ENCODE measurements at places on chromosomes 16 and 17.

DNA sequence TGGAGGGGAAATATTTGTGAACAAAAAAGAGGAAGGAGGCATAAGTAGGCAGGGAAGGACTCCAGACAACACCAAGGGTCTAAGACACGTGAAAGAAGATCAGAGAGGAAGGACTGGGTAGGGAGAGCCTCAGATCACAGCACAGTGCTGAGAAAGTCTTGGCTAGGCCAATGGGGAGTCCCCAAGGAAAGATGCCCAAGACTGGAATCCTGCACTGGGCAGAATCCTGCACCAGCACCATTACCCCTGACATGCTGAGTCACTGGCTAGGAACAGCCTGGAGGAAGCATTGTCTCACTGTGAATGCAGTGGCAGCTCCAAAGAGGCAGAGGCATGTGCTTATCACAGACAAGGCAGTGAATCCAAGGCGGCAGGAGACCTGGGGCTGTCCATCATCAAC, 19.2 kb downstream of the CLEC19A start:
- no peak for DNase-seq

- no peak for DNase-seq
Measured at GRCh38 chr16:35296962-35297653, 1837.7 kb downstream of the TP53TG3F start.

- no peak for DNase-seq
Measured at GRCh38 chr16:50615891-50616290, 65.2 kb downstream of the SNX20 start.

DNA sequence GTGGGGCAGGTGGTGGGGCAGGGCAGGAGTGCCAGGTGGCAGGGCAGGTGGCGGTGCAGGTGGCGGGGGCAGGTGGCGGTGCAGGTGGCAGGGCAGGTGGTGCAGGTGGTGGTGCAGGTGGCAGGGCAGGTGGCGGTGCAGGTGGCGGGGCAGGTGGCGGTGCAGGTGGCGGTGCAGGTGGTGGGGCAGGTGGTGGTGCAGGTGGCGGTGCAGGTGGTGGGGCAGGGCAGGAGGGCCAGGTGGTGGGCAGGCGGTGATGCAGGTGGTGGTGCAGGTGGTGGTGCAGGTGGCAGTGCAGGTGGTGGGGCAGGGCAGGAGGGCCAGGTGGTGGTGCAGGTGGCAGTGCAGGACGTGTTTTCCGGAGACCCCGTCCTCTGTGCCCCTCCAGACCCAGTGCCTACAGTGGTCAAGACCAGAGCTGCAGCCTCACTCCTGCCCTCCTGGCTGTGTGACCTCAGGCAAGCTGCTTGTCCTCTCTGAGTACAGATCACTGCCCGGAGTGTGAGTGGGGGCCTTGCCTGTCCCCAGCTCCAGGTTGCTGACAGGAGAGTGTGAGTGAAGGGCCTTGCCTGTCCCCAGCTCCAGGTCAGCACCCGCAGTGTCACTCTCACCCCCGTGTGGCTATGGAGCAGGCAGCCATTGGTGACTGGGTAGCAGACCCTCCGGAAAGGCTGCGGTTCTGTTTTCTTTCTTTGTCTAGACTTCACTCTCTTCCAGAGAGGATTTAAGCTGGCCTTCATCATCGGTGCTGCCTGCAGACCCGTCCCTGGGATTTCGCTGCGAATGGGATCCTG, 16.1 kb upstream of the NPTX1 start:
- DNase-seq, result no peak

GRCh38 chr16:9318764-9319163, 227.3 kb downstream of the HAPSTR1 start:
- DNase-seq, result no peak
